ENCODE measurements at places on chromosomes 7 and 10. TPM values are rescaled to one million over a fixed set of nuclear protein-coding genes. Genes with fewer than 3 reads are reported as not detected.

Gene CREB5
- 5.5 TPM for total RNA-seq

Gene ASB10
- not detected for total RNA-seq

Gene DYDC2
- not detected for total RNA-seq

Gene GJD4
- not detected for total RNA-seq

Gene PALD1
- total RNA-seq, result under 0.01 TPM

Gene MAGI2
- 30.6 TPM for total RNA-seq

Gene NUB1
- total RNA-seq, result 68.1 TPM

Gene TLX1
- not detected for total RNA-seq

Gene GPER1
- 3.4 TPM for total RNA-seq

Gene SNX10
- total RNA-seq, result 0.72 TPM
